T-helper 2 cell (primary cell): ENCODE measurements at places on chromosomes 5 and 9.
A peak's percentile ranks its signal among the peaks of the same experiment; 100 is the strongest.

DNA sequence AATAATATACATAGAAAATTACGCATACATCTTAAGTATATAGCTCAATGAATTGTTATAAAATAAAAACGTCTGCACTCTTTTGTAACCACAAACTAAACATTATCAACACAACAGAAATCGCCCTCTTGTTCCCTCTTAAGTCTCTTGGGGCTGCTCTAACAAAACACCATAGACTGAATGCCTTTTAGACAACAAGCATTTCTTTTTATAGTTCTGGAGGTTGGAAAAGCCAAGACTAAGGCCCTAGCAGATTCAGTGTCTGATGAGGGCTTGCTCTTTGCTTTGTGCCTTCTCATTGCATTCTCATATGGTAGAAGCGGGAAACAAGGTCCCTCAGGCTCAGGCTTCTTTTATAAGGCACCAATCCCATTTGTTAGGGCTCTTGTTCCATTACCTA, 4.9 kb upstream of the IFNB1 start:
- DNase-seq: no peak

- no peak for DNase-seq
These were observed 234.8 kb upstream of the ISL1 start for GRCh38 chr5:51148437-51148836.

DNA sequence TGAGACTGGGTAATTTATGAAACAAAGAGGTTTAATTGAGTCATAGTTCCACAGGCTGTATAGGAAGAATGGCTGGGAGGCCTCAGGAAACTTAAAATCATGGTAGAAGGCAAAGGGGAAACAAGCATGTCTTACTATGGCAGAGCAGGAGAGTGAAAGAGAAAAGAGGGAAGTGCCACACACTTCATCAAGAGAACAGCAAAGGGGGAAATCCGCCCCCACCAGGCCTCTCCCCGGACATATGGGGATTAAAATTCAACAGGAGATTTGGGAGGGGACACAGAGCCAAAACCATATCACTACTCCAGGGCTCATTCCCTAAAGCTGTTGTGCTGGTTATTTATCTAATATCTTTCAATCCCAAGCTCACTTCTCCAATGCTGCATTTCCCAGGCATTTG, 50.2 kb upstream of the NR3C1 start:
- DNase-seq: no peak

GRCh38 chr5:175542232-175542965, 64.0 kb downstream of the SFXN1 start:
- DNase-seq: no peak

GRCh38 chr9:129313331-129313955, 135.4 kb upstream of the IER5L start:
- no peak for DNase-seq

DNA sequence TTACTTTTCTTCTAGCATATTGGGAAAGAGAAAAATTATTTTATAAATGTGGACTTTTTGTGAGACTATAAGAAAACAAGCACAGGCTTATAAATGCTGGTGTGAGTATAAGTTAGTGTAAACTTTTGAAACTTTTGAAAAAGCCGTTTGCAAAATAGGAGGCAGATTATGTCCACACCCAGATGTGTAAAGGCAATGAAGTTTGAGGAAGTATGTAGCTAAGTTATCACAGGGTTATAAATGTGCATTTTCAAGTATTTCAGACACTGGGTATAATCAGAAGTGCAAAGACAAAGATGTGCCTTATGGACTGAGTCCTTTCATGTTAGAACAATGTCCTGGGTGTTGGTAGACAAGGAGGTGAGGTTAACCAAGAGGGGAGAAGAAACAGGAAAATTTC, 85.5 kb downstream of the ANXA1 start:
- no peak for DNase-seq

- no peak for DNase-seq
These were observed 25.0 kb upstream of the SEMA4D start for GRCh38 chr9:89522959-89523285.

DNA sequence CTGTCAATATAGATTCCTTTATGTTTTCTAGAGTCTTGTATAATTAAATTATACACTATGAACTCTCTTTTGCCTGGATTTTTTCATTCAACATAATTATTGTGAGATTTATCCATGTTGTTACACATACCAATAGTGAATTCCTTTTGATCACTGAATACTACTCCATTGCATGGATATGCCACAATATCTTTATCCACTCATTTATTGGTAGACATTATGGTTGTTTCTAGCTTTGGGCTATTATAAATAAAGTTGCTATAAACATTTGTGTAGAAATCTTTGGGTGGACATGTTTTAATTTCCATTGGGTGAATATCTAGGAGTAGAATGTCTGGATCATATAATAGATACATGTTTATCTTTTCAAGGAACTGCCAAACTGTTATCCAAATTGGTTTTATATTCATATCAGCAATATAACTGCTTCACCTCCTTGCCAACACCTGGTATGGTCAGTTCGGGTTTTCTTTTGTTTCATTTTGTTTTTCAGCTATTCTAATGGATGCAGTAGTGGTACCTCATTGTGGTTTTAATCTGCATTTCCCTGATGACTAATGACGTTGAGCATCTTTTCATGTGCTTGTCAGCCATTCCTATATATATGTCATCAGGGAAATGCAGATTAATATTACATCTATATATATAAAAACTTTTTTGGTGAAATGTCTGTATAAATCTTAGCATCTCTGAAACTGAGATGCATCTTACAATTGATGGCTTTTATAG, 32.1 kb upstream of the TCF7 start:
- DNase-seq: no peak

GRCh38 chr9:121333950-121334773, 35.9 kb downstream of the STOM start:
- DNase-seq: no peak

GRCh38 chr9:124285903-124286291, 28.1 kb downstream of the NEK6 start:
- DNase-seq: peak; percentile 42

DNA sequence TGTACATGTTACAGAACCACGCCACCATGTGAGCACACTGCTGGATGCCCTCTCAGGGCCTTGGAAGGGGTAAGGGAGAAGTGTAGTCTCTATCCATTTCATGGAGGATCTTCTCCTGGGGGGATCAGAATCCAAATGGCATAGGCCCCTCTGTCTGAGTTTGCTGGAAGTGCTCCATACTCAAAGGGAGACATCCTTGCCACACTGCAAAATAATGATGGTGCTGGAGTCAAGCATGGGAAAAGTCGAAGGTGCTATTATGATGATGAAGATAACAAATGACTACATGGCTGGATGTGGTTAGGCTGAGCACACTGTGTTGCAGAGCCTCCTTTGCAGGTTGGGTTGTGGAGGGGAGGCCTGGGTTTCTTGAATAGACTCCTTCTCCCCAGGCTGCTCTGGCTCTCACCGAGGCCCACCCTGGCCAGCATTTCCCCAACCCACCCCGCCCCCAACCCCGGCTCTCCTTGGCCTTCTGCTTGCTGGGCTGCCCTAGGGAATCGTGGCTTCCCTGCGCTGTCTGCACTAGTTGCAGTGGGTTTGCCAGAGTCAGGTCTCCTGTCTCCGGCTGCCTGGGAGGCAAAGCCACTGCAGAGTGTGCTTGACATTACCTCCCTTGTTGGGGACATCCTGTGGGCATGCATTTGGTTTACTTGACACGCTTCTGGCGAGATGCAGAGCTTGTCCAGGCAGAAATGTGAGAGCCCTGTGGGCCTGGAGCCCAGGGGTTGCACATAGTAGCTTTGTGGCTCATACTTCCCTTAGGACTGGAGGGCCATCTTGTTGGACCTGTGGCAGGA, 3.0 kb downstream of the MVB12B start:
- DNase-seq: no peak

GRCh38 chr9:86550401-86550800, 196.2 kb upstream of the TUT7 start:
- no peak for DNase-seq

DNA sequence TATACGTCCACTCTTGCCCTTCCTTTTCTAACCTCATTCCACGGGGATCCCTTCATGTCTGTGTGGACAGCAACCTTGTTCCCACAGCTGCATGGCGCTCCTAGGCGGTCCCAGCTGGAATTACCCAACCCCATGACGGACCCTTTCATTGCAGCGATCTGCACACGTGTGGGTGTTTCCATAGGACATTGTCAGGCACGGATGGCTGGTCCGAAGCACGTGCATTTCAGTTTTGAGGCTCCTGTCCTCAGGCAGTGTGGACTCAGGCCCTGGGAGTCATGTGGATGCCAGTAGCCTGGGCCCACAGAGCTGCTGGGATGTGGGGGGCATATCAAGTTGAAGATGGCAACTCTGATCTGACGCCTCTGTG, 15.0 kb downstream of the CARD19 start:
- no peak for DNase-seq

- DNase-seq: no peak
These were observed 10.9 kb downstream of the ZNF169 start for GRCh38 chr9:94270009-94270408.

DNA sequence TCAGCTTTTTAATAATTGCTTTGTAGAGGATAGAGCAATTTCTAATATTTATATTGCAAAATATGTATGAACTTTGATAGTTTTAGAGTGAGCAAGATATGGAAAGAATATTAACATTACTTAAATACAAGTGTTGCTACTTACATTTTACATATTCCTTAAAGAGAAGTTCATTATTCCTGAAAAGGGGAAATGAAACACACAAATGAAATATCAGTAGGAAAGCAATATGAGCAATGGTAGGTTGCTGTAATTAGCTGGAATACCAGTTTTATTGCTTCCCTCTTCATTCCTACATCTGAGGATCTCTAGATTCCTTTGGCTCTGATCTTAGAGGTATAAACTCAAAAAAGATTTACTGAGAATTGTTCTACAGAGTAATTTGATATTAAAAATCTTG, 414.1 kb downstream of the FAM170A start:
- DNase-seq: no peak

GRCh38 chr5:80852331-80853245, 107.6 kb upstream of the RASGRF2 start:
- no peak for DNase-seq

GRCh38 chr9:242461-243080, 27.9 kb downstream of the DOCK8 start:
- no peak for DNase-seq

- no peak for DNase-seq
These were observed 49.2 kb downstream of the ANXA1 start for GRCh38 chr9:73200694-73201452.

DNA sequence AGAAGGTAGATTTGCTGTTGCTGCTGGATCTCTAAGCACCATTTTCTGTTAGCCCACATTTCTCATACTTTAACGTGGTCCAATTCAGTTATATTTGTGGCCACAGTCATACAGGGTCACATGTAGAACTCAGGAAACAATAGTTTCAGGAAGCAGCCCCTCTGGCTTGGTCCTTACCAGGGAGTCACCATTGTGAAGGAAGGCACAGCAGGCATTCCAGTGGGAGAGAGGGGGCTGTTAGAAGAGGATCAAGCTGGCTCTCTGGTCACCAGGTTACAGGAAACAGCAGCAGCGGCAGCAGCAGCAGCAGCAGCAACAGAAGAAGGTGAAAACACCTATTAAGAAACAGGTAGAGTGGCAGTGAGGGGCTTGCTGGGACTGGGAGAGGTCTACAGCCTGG, 14.5 kb downstream of the C9orf43 start:
- DNase-seq: no peak

GRCh38 chr9:70061776-70062175, 18.1 kb downstream of the MAMDC2 start:
- no peak for DNase-seq

DNA sequence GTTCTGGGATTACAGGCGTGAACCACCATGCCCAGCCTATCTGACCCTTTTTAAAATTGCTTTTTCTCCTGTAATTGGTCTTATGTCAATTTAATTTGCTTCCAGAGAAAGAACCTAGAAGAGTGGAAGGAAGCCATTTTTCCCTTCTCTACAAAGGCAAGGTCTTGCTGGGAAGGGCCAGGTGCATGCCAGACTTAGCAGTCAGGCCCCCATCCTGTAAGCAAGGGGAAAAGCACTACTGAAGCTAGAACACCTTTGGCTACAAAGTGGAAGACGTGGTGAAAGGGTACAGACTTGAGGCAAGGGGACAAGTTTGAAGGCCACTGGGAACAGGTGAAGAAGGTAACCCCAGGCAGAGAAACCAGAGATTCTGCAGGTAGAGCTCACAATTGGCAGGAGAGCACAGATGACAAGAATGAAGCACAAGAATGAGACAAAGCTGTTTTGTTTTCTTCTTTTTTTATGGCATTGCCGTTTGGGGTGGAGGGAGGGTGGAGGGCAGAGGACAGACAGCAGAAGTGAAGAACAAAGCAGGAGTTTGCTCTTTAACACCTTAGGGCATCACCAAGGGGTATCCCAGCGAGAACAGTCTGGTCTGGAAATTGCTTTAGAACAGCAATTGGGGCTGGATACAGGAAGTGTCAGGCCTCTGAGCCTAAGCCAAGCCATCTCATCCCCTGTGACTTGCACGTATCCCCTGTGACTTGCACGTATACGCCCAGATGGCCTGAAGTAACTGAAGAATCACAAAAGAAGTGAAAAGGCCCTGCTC, 72.9 kb downstream of the SERINC5 start:
- no peak for DNase-seq

DNA sequence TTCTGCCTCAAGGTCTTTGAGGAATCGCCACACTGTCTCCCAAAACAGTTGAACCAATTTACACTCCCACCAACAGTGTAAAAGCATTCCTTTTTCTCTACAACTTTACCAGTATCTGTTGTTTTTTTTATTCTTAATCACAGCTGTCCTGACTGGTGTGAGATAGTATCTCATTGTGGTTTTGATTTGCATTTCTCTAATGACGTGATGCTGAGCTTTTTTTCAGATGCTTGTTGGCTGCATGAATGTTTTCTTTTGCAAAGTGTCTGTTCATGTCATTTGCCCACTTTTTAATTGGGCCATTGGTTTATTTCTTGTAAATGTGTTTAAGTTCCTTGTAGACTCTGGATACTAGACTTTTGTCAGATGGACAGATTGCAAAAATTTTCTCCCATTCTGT, 400.0 kb downstream of the DEPDC1B start:
- peak; percentile 29 for DNase-seq

- DNase-seq: no peak
These were observed at the start of gene BHMT for GRCh38 chr5:79111387-79111959. Gene BHMT, plus strand, starts transcription at chr5:79111809. Its CDS starts 77 bp downstream, at chr5:79111886.

- no peak for DNase-seq
These were observed 353.5 kb downstream of the NDUFS4 start for GRCh38 chr5:53913941-53914340.

DNA sequence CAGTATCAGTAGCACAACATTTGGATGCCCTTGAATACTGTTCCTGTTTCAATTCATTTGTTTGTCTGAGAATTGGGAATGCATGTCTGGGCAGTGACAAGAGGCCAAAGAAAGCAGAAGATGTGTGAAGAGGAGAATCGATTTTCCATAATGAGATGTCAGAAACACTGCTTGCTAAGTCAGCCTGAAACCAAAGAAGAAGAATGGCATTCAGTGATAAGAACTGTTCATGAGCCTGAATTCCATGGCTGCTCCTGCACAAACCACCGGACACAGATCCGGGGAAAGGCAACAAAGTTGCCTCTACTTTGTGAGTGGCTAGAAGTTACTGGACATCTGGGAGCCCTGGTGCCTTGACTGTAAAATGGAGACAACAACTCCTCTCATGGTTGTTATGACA, 207.2 kb upstream of the RASEF start:
- no peak for DNase-seq

GRCh38 chr5:143205386-143205785, 198.1 kb downstream of the NR3C1 start:
- no peak for DNase-seq
